ENCODE measurements at places on chromosomes 5 and 9.
A peak's percentile ranks its signal among the peaks of the same experiment; 100 is the strongest.

- no peak for DNase-seq
Observed at GRCh38 chr5:1445313-1445688, at the start of gene SLC6A3. Gene SLC6A3, minus strand, starts transcription at chr5:1445440. Its CDS starts 2,243 bp downstream, at chr5:1443197.

- peak; percentile 9 for DNase-seq
Observed at GRCh38 chr9:126906091-126906490, 8.5 kb upstream of the RALGPS1 start.

DNA sequence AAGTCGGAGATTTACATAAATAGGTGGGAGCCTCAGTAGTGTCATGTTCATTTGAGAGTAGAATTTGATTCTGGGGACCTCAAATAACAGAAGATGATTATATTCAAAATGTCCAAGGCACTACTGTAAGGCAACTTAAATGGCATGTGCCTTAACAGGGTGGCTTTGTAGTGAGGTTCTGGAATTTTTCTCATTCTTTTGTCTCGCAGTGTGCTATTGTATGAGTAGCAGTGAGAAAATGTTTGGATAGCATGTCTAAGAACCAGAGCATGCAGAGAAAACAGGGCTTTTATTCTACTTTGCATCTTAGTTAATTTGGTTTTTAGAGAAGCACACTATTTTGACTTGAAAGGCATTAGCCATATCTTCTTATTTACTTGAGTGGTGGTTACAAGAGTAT lies 25.0 kb downstream of the MAST4 start:
- no peak for DNase-seq

- no peak for DNase-seq
Observed at GRCh38 chr9:20634895-20635294, 12.6 kb upstream of the MLLT3 start.
